ENCODE measurements at places on chromosomes 5 and 9. TPM values are rescaled to one million over a fixed set of nuclear protein-coding genes. Genes with fewer than 3 reads are reported as not detected.

Gene ANXA2R
- 15.3 TPM for total RNA-seq

- DNase-seq, result no peak
- H3K4me3 ChIP-seq, result no peak overlapping the region
- no peak overlapping the region for H3K27ac ChIP-seq
- peaks cover 17% of the 10 kb centered on the region for H3K36me3 ChIP-seq
- no peaks in the 10 kb centered on the region for H3K4me1 ChIP-seq
Measured at GRCh38 chr5:32135086-32135485, 39.0 kb downstream of the GOLPH3 start.

Gene HMGCS1
- 131 TPM for total RNA-seq

DNA sequence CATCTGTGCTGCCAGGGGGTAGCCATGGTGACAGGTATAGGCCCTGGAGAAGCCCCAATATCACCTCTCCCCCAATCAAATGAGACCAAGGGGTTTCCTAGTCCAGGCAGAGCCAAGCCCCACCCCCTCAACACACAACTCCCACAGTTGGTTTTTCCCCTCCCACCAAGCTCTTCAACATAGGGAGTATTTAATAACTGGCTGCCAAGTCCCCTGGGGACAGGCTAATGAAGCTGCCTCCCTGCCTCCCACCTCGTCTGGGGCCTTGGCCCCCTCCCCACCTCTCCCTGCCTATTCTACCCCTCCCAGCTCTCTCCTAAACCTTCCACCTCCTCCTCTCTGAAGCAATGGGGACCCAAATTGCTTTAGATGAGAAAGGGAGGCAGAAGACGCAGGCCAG lies 23.4 kb downstream of the CPLX2 start:
- H3K27me3 ChIP-seq, result no peaks in the 10 kb centered on the region
- no peak for DNase-seq
- H3K36me3 ChIP-seq, result no peaks in the 10 kb centered on the region
- no peak overlapping the region for H3K4me3 ChIP-seq
- H3K27ac ChIP-seq, result no peak overlapping the region

DNA sequence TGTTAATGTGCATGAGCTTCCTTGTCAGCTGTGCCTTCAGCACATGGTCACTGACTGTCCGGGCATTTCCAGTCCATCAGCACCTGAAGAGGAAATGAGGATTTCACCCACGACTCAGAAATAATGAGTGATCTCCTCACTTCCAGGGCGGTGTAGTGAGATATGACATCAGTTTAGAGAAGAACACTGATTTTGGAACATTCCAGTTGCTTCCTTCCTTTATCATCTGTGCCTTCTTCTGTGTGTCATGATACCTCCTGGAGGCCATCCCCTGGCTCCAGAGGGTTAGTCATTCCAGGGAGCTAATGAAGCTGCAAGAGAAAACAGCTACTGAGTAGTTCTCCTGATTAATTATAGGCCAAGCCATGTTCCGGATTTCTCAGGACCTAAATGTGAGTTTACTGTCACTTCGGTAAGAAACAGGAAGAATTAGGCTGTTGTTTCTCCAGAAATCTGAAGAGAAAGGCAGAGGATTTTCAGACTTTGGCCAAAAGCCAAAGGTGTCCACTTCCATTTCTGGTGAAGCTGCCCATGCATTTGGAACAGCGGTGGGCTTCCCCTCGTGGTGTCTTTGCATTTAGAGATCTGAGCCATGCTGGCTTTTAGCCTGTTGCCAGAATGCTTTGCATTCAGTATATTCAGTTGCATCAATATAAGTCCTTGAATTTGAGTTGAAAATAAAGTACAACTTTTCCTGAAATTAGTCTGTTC lies 161.3 kb upstream of the OTULINL start:
- no peak overlapping the region for H3K27ac ChIP-seq
- H3K4me3 ChIP-seq, result no peak overlapping the region
- DNase-seq, result no peak
- H3K36me3 ChIP-seq, result no peaks in the 10 kb centered on the region
- H3K27me3 ChIP-seq, result no peaks in the 10 kb centered on the region

DNA sequence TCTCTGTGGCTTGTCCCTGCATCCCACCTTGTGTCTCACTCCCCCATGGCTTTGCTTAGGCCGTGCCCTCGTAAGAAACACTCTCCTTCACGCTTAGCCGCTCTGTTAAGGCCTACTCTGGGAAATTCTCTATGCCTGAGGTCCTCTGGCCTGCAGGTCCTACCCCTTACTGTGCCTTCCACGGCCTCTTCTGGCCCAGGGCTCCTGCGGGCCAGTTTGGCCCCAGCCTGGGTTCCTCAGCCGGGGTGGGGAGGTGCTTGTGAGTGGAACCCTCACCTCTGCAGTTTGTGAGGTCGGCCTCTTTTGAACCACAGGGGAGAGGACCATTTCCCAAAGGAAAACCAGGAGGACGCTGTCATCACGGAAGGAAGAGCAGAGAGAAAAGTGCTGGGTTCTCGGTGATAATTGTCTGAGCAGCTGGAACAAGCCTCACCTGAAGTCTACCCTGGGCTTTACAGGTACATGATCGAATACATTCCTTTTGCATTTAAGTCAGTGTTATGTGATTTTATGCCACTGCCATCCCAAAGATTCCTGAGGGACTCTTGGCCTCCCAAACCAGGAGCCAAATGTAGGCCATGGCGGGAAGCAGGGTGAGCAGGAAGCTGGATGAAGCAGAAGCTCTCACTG lies 28.8 kb upstream of the GFPT2 start:
- H3K27ac ChIP-seq, result no peak overlapping the region
- DNase-seq, result no peak
- no peaks in the 10 kb centered on the region for H3K4me1 ChIP-seq

Data from Karpas-422 (cell line).